Tibial artery (tissue), 4 donors: ENCODE measurements at places on chromosomes 7 and 10.

DNA sequence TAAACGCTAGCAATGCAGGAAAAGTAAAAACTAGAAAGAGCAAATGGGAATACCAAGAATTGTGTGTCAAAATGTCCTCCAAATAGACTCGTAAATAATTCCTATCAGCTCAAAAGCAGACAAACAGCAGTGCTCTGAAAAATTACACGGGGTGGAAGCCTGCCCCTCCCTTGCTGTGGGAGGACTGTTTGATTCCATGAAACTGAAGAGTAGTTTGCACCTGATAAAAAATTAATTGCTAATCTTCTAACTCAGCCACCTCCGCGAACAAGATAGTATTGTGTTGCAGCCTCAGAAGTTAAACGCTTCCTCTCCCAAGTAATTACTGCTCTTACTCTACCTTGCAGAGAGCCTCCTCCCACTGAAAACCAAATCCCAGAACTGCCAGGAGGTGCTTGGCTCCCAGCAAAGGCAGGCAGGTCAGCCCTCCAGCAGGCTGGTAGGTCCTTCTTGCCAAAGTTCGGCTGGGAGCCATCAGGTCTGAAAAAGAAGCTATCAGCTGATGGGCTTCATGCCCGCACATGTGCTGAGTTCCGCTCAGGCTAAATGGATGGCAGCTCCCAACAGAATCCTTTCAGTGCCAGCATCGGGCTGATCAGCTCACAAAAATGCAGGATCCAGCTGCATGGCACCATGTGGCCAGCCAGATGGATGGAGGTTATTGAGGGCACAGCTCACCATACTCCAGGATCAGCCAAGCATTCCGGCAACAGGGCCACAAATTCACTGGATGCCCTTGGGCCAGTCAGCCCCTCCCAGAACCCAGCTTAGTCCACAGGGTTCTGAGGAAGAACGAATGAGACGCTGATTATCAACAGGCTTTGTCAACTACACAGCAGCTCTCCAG is 37.1 kb downstream of the MAD1L1 start:
- DNase-seq, result no peak

DNA sequence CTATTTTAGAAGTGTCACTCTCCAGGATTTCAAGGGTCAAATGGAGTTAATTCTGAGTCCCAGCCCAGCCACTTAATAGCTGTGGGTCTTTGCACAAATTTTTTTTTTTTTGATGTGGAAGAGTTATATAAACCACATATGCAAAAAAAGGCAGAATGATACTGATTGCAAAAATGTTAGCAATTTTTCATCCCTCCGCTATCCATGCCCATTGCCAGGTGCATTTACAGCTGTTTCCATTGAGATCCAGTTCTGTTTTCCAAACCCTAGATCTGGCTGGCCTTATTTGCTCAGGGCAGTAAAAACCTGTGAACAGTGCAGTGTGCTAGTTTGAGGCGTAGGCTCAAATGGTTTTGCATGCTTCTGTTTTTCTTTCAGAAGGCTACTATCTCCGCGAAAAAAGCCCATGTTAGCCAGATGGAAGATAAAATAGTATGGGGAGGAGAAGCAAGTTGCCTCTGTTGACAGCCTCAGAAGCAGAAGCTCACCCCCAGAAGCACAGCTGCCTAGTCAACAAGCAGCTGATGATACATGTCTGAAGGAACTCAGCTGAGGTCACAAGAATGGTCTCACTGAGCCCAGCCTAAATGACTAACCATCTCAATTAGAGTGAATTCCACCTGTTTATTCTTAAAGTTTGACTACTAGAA is 997 bp upstream of the ZNF138 start:
- DNase-seq, result no peak

DNA sequence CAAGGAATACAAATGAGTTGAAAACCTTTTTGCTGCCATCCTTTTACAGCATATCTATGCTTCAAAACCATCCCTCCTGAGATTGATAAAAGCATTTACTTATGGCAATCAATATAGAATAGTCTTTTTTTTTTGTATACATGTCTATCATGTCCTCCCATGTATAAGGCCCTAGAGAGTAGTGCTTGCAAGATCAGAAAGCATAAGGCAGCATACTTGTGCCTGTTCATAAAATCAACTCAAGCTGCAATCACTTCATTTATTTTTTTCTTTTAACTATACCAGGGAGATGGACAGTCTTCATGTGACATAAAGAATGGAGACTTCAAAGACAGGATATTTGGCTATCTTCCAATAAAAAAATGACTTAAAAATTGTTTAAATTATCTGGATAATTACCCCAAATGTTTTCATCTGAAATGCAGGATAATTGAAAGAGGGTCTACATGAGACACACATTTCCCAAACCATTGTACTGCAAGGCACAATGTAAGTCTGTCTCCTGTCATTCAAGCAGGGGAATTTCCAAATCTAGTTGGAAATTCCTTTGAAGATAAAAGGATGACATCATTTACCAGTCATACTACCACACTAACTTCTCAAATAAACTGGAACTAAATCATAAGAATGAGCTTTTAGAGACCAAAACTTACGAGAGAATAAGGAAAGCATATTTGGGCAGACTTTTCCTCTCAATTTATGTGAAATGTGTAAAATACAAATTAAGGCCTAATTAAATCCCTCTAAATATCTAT is 22.5 kb downstream of the LRRN3 start:
- DNase-seq, result no peak

GRCh38 chr7:27546610-27547009 is 116.1 kb downstream of the HIBADH start:
- no peak for DNase-seq

DNA sequence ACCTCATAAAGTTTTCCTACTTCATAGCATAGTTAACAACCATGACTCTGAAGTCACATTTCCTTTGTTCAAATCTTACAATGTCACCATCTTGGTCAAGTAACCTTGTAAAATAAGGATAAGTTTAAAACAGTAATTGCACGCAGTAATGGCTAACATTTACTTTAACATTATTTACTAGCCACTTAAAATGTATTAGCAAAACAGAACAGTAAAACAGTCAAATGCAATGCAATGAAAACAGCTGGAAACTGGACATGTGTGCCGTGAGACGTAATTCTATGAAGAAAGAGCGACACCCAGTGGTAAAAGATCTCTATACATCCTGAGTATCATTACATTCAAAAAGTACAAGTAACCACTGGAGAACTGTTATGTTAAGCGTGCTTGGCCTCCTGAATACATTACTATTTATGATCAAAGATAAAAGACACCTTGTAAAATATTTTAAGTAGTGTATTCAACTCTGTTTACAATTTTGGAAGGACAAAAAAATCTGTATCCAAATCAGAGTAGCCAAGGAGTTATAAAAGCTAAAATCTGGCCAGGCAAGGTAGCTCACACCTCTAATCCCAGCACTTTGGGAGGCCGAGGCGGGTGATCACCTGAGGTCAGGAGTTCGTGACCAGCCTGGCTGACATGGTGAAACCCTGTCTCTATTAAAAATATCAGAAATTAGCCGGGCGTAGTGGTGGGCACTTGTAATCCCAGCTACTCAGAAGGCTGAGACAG is 27.2 kb downstream of the ATE1 start:
- no peak for DNase-seq

DNA sequence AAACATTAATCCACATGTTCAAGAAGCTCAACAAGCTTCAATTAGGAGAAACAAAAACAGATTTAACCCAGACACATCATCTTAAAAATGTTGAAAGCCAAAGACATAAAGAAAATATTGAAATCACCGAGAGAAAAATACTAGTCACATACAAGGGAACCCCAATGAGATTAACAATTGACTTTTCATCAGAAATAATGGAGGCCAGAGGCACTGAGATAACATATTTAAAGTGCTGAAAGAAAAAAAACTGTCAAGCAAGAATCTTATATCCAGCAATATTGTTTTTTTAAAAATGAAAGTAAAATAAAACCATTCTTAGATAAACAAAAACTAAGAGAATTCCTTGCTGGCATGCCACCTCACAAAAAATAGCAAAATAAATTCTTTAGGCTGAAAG is 28.9 kb downstream of the AOC1 start:
- DNase-seq, result no peak

DNA sequence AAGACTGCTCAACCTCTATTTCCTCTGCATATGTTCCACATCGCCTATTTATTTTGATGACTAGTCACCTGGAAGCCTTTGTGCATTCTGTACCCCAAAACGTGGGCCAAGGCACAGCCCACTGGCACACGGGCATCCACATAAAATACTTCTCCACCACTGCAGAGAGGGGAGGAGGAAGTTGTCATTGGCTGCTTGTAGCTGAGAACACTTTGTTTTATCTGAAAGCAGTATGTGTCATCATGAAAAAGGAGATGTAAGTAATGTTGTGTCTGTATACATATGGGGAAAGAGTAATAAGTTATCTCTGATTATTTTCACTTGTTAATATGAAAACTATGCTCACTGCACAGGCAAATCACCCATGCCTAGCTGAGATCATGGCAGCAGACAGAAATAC is 48.2 kb upstream of the AMPH start:
- DNase-seq, result no peak
